COLO829 (cell line): ENCODE measurements at places on chromosomes 7 and 10.
A peak's percentile ranks its signal among the peaks of the same experiment; 100 is the strongest.

- DNase-seq = no peak
Measured at GRCh38 chr7:143354376-143354775, 8.1 kb downstream of the FAM131B start.

DNA sequence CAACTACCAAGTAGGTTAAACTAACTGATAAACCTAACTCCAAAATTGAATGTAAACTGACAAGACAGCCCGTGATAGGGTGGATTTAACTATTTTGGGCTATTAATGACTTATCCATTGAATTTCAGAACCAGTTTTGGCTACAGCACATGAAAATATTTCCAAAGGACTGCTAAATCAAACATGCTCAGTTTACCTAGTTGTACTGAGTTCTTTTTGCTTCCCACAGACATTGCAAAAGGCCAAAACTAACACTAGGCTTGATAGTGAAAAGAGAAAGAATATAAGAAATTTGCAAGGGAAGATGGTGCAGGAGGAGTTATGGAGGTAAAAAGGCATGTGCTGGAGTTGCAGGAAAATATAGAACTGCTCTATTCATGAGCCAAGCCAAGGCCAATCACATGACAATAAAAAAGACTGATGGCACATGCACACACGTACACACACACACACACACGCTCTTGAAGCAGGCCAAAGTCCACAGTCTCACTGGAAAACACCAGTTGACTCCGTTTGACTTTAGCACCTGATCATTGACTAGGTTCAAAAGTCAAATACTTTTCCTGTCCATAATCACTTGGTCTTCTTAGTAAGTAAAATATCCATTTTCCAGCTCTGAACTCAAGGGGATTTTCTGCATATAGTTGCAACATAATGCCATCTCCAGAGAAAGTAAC is 76.0 kb upstream of the AGBL3 start:
- DNase-seq = no peak

- DNase-seq = no peak
Measured at GRCh38 chr7:150357771-150358427, 10.7 kb upstream of the REPIN1 start.

DNA sequence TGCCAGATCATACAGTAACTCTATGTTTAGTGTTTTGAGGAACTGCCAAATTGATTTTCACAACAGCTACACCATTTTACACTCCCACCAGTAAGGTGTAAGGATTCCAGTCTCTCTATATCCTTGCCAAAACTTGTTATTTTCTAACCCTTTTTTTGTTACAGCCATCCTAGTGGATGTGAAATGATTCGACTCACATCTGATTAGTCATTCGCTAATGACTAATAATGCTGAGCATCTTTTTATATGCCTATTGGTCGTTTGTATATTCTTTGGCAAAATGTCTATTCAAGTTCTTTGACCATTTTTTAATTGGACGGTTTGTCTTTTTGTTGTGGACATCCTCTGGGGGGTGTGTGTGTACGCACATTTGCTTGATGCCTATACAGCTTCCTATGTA is 142.8 kb downstream of the DGKB start:
- DNase-seq = no peak

- peak; percentile 71 for DNase-seq
Measured at GRCh38 chr7:139340808-139341057, 404 bp upstream of the FMC1 start.

- no peak for DNase-seq
Measured at GRCh38 chr10:128880159-128880725, 586.8 kb upstream of the MGMT start.

DNA sequence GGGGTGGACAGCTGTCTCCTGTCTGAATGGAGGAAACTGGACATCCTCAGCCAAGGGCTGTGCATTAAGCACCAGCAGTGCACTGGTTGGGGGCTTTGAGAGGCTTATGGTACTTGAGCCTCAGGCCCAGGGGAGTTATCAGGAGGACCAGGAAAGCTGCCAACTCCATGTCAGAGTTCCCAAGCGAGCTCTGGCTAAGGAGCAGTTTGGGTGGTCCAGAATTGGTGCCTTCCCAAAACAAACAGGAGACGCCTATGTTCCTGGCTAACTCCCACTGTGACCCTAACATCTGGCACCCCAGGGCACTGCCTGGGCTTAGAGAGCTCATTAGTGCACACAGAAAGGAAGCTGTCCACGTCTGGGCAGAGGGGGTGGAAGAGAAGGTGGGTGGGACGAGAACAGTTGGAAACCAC is 408.6 kb upstream of the NPVF start:
- no peak for DNase-seq

- DNase-seq = no peak
Measured at GRCh38 chr7:77714195-77714594, 17.9 kb downstream of the RSBN1L start.

DNA sequence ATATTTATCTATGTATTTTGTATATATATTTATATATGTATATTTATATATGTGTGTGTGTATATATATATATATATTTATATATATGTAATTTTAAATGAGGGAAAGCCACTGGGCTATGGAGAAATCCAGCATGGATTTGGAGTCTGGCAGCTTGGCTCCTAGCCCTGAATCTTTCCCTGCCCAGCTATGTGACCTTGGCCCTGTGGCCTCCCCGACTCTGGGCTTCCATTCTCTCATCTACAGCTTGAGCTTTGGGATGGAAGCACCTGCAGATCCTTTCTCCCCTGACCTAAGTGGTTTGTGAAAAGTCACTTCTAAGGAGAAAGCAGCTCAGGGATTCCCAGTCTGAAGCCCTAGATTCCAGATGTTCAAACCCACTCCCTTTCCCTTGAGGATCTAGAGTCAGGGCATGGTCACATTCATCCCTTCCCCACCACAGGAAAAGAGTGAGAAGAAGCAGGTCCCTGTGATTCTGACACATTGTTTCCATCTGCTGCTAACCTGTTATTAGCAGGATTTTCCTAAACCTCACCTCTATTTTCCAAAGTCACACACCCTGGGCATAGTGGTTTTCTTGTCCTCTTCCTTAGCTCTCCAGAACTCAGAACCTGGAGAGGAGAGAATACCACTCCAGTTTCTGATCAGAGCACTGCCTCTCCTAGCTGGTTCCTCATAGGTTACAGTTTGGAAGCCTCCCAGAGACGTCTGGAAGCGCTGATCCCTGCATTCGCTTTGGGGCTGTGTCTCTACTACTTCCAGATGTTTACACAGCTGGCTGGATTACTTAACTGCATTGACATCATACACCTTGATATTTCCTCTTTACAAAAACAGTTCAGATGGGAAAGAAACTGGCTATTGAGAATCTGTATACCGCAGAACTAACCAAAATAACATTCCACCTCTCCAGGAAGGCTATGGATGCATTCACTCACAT is 327.5 kb upstream of the ZMIZ1 start:
- no peak for DNase-seq

DNA sequence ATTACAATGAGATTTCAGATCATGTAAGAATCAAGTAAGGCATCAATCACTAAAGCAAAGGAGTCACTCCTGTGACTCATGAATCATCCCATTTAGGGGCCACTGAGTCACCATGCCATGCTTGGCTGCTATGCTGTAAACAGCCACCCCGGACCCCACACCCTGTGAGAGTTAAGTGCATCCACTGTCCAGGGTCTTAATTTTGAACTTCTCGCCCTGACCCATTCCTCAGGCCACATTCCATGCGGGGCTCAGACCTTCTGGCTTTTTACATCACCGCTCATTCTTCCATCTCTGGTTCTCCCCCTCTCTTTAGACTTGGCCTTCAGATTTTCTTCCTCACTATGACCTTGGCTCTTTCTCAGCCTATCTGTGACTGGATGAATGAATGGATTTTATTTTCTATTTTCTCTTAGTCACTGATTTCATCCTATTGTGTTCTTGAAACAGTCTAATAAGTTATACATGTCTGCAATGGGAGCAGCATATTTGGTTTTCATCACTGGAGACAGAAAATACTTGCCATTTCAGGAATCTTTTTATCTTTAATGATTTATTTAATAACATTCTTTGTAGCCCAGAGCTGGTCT is 239.6 kb downstream of the SKIDA1 start:
- no peak for DNase-seq

DNA sequence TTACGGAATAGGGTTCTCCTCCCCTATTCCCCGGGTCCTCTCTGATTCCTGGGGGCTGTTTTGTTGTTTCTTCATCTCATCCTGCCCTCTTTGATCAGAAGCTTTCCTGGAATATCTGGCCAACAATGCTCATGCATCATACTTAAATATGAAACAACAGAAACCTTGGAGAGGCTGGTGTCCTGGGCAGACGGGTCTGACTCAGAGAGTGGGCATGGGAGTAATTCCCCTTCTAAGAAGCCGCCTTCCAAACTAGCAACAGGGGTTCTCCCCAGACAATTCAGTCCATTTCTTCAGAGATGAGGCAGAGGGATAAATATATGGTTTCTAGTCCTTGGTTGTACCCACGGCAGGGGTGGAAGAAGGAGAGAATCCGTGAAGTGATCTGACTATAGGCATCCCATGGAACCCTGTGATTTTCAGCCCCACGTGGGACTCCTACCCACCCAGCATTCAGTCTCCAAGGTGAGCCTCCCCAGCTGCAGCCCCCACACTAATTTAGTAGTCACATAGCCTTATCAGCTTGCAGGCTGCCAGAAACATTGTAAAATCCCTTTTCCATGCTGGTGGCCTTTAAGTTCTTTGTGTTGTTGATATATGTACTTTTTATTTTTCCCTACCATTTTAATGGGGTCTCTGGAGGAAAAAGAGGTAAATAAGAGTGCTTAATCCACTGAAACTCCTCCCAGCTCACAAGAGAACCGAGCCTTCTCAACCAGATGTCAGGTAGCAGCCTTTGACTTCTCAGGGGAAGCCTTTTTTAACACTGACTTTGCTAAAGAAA is 119.2 kb downstream of the SFMBT2 start:
- no peak for DNase-seq

DNA sequence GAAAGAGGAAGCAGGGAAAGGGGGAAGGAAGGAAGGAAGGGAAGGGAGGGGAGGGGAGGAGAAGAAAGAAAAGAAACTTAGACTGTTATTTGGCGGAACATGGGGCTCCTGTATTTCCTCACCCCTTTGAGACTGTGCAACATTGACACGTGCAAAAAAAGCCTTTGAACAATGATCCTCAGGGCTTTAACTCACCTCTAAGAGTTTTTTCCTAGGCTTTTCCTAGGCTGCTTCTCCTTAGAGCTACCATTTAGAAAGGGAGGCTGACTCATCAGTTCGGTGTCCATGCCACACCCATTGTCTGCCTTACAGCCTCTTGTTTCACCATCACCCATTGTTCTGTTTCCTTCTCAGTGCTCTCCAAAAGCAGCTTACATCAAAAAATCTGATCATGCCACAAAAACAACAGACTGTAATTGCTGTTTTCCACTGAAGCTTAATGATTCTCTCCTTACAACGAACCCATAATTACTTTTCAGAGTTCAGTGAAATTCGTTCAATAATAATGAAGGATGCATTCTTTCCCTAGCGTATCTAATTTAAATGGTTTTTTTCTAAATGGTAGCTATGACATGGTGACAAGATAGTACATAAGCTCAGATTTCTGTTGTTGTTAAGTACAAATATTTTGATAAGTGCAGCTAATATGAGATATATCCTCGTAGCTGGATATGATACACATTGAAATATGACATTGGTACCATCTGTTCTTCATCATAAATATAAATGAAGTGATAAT is 90.8 kb downstream of the PRLHR start:
- no peak for DNase-seq

DNA sequence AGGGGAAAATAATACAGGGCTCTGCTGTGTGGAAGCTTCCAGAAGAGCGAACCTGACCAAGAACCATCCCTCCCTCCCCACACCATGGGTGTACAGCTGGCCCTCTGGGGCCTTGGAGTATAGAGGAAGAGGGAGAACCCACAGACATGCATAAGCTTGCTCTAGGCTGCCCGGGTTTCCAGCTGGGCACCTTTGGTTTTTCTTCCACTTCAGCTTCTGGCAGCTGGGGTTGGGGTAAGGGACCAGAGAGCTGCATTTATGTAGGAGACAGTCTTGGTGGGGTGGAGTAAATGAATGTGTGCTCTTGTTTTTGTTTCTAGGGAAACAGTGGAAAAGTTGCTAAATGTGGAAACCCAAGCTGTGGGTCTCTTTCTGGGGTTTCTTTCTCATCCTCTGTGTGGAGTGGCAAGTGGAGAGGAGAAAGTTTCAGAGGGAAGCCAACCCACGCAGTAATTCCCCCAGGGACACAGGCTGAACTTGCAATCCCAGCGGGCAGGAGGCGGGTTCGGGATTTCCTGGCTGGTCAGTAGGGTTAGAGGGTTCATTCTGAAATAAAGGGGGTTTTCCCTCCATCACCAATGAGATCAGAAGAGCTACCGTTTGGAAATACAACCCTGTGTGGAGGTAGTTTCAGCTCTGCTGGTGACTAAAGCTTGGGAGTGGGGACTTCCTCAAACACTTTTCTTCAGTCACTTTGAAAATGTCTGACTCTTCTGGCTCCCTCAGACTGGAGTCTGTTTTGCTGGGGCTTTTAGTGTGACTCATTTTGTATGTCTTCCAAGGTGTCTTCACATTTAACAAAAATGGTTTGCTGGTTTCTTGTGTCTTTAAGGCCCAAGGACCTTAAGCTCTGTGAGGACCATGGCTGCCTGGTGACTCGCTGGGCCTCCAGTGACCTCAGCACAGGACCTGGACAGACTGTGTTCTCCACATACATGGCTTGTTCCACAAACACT is 22.2 kb upstream of the SRGN start:
- peak; percentile 6 for DNase-seq

GRCh38 chr7:101916876-101917275 is 99.5 kb downstream of the CUX1 start:
- DNase-seq = no peak

DNA sequence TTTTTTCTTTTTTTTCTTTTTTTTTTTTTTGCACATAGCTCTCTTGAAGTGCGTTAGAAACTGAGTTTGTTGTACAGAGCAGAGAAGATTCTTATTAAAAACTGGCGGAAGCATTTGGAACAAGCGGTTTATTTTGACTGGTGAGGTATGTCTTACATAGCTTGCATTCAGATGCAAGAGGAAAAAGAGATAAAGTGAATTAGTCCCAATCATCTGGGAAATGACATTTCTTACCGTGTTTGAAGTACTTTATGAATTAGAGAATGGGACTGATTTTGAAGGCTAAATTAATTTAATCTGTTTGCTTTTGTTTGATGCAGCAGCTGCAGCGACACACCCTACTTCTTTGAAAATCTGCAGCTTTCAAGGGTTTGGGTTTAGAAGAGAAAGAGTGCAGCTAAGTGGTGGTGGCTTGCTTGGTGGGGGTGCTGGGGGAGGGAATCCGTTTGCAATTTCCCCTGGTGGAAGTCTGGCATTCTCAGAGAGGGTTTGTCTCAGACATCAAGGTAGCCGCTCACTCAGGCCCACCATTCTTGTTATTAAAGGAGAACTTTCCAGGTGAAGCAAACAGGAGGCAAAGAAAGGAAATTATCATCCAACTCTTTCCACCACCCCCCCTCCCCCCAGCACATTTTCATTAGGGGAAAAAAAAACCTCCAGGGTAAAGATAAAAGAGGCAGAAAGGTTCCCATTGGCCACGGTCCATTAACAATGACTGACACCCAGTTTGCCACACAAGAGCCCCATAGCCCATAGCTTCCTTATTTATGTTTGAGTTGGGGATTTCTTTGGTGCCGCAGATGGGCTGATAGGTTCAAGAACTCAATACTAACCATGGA is 231.7 kb downstream of the SKIDA1 start:
- no peak for DNase-seq
